ENCODE measurements at places on chromosomes 7 and 10. TPM values are rescaled to one million over a fixed set of nuclear protein-coding genes. Genes with fewer than 3 reads are reported as not detected.

Gene CDH23
- under 0.01 TPM for total RNA-seq

Gene CTNNA3
- not detected for total RNA-seq

Gene FKBP6
- total RNA-seq = not detected

Gene PLXNA4
- 0.15 TPM for total RNA-seq

Gene SFRP4
- total RNA-seq = not detected

Gene PPP1R9A
- 4.0 TPM for total RNA-seq

Gene ACTR3C
- total RNA-seq = 1.5 TPM

Gene TFEC
- total RNA-seq = 1.9 TPM

Gene ZMIZ2
- total RNA-seq = 7.8 TPM

Gene SPDYE6
- not detected for total RNA-seq

Gene SPAM1
- not detected for total RNA-seq

Gene LGI1
- total RNA-seq = not detected

Gene OLAH
- total RNA-seq = under 0.01 TPM

Gene TLX1
- 0.15 TPM for total RNA-seq

Gene PLEKHA8
- 14.9 TPM for total RNA-seq

Gene OR2A1
- total RNA-seq = under 0.01 TPM

Gene CDC14C
- total RNA-seq = not detected

Gene VSTM4
- total RNA-seq = under 0.01 TPM

Gene ECD
- total RNA-seq = 33.4 TPM

Gene TSC22D4
- total RNA-seq = 17.3 TPM

Gene FGL2
- total RNA-seq = under 0.01 TPM

Gene SCART1
- total RNA-seq = 0.76 TPM

Gene PAPOLB
- 0.15 TPM for total RNA-seq

Gene ABCB8
- 30.4 TPM for total RNA-seq

Gene SFTPA1
- not detected for total RNA-seq

Gene SPAG6
- total RNA-seq = not detected

Gene CALY
- total RNA-seq = not detected

Gene HOXA3
- 1.4 TPM for total RNA-seq

Gene AGAP9
- total RNA-seq = 1.6 TPM
